ENCODE measurements at places on chromosomes 3 and 15. TPM values are rescaled to one million over a fixed set of nuclear protein-coding genes. Genes with fewer than 3 reads are reported as not detected.

PLCB2 gene
- total RNA-seq: 145 TPM

BMF gene
- 14.3 TPM for total RNA-seq

ONECUT1 gene
- total RNA-seq: not detected

TICRR gene
- 3.4 TPM for total RNA-seq

MYRIP gene
- total RNA-seq: not detected

MB21D2 gene
- total RNA-seq: 0.71 TPM

ASB14 gene
- total RNA-seq: not detected

CIDEC gene
- total RNA-seq: not detected

SHC4 gene
- total RNA-seq: not detected

SMCO1 gene
- total RNA-seq: not detected

RASGRP1 gene
- not detected for total RNA-seq

HGD gene
- total RNA-seq: not detected

DNA sequence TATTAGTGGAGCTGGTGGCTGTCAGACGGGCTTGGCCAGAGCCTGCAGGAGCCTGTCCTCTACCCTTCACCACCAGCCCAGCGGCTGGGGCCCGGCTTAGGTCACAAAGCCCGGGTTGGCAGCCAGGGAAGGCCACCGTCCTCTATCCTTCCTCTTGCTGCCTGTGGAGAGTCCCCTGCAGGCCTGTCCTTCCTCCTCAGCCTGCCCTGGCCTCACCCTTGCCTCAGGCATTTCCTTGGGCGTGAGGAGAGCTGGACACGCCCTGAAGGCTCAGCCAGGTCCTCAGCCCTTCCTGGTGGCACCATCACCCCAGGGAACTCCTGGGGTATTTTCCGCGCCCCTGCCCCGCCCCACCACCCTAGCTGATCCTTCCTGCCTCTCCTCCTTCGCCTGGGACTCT is 7.7 kb downstream of the CHAC1 start:
- DNase-seq: no peak

DNA sequence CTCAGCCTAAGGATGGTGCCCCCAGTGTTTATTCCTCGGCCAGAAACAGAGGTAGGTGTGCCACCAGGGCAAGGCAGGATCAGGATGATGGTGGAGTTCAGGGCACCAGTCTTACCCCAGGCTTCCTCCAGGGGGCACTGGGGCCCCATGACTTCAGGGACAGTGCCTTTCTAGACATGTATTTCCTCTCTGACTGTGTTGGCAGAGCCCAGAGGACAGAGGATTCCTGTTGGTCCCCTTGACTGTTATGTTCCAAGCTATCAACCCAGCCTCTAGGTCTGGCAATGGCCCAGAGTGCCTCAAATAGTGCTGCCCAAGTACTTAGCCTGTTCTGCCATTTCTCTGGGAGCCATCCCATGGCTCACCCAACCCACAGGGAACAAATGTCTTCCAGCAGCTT is 2.8 kb downstream of the HEMK1 start:
- DNase-seq: peak; percentile 85

GRCh38 chr15:80450811-80451321 is 46.7 kb downstream of the ARNT2 start:
- peak; percentile 32 for DNase-seq

- DNase-seq: no peak
These were observed 1.4 kb upstream of the STRA6 start for GRCh38 chr15:74203914-74204431.

DNA sequence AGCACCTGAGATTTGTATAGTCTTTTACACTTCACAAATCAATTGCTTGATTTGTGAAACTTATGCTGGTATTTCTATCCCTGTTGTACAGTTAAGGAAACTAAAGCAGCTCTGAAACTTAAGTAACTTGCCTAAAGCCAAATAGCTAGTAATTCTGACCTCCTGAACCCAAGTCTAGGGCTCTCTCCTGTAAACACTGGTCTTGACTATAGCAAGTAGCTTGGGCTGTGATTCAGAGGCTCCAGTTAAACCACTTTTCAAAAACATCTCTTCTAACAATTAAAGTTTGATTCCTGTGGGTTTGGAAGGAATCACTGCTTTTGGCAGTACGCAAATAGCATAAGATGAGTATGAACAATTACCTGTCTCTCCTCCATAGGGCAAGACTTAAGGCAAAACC is 18.5 kb upstream of the CMTM8 start:
- DNase-seq: no peak

GRCh38 chr15:22810853-22811338 is 24.5 kb downstream of the NIPA1 start:
- no peak for DNase-seq

- no peak for DNase-seq
These were observed 849 bp upstream of the PRKCD start for GRCh38 chr3:53160061-53160659.

DNA sequence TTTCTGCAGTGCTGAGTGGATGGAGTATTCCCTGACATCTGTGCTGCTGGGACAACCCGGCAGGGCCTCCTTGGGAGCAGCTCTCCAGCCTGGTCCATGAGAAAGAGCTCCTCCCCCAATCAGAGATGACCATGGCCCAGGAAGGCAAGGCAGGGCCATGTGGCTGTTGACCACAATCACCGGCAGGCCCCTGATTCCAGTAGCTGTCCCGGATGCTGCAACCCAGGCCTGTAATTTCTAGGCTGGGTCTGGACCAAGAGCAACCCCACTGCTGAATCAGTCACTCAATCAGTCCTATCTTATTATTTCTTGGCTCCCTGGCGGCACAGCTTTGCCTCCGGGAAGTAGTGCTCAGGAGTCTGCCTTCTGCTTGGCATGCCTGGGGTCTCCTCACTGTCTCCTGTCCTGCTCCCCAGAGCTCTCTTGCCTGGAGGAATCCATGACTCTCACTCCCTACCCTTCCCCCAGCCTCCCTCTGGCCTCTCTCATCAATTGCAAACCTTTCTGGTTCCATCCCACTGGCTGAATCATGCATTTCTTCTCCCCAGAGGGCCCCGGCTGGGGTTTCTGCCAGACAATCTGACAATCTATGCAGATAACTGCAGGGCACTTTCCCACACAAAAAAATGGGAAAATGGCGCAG is 32.6 kb upstream of the ITGA11 start:
- no peak for DNase-seq

DNA sequence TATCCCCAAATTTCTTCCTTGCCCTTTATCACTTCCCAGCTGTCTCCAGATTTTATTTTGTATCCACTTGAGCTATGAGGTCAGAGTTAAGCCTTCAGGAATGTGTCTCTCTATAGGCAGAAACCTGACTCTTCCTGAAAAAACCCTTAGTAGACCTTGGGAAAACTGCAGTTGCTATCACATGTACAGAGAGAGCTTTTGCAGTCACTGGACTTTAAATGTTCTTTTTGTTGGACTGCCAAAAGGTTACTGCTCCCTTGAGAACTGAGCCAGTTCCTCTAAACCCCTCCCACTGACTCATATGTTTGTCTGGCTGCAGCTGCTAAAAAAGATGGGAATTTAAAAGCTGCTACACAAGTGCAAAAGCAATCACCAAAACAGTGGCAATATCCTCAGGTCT is 169.1 kb upstream of the CCDC54 start:
- DNase-seq: peak; percentile 35

DNA sequence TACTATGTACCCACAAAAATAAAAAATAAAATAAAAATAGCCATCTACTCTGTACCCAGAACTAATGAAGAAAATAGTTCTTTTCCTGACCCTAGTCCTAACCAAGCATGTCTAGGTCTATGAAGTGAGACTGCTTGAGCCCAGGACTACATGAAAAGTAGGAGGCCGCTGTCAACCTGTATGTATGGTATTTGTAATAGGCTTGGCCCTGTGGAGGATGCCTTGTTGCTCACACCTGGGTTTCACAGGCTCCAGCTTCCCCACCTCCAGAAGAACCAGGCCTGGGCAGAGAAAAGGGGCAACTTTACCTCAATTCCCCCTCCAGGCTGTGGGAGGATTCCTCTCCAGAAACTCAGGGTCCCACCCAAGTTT is 6.8 kb upstream of the PKM start:
- no peak for DNase-seq

GRCh38 chr3:182967218-182968204 is 12.8 kb downstream of the DCUN1D1 start:
- no peak for DNase-seq

- no peak for DNase-seq
These were observed 343.2 kb downstream of the UNC13C start for GRCh38 chr15:54321426-54321825.

DNA sequence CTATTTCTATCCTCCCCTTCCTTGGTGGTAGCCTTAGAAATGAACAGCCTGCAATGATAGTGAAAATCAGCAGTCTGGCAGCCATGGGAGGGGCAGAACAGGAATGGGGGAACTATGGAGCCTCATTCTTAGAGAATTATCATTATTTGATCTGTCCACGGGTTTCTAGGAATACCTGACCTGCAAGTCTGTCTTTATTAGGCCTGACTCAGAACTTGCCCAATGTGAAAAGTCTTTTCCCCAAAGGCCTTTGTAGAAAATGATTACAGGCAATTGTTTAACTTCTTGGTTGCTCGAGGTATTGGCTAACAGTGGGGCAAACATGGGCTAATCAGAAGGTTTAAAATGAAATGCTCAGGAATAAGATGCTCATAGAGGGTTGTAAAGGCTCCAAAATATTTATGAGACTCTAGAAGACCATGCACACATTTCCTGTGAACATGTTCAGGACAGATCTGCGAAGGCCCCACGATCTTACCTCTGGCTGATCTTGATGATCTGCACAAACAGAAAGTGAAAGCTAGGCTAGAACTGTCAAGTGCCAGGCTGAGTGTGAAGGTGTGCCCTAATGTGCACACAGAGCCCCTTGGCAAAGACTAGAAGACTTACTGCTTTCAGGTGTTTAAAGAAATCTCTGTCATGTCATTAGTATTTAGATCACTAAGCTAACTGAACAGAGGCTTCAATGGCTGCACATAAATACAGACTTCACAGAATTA is 39.6 kb upstream of the LAMP3 start:
- no peak for DNase-seq

DNA sequence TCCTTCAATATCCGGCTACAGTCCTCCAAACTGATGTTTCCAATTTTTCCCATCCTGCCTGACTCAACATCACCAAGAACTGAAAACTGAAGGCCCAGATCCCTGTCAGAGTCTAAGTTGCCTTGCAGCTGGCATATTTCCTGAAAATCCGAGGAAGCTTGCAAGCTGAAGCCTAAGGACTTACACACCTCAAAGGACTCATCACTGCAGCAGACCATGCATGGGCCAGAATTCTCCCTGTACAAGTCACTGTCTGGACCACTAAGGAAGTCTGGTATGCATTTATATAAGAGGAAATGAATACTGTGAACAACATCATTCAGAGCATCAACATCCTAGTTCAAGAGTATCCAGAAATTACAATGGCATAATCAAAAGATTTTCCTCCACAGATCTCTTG is 548.8 kb upstream of the MDFIC2 start:
- DNase-seq: no peak

DNA sequence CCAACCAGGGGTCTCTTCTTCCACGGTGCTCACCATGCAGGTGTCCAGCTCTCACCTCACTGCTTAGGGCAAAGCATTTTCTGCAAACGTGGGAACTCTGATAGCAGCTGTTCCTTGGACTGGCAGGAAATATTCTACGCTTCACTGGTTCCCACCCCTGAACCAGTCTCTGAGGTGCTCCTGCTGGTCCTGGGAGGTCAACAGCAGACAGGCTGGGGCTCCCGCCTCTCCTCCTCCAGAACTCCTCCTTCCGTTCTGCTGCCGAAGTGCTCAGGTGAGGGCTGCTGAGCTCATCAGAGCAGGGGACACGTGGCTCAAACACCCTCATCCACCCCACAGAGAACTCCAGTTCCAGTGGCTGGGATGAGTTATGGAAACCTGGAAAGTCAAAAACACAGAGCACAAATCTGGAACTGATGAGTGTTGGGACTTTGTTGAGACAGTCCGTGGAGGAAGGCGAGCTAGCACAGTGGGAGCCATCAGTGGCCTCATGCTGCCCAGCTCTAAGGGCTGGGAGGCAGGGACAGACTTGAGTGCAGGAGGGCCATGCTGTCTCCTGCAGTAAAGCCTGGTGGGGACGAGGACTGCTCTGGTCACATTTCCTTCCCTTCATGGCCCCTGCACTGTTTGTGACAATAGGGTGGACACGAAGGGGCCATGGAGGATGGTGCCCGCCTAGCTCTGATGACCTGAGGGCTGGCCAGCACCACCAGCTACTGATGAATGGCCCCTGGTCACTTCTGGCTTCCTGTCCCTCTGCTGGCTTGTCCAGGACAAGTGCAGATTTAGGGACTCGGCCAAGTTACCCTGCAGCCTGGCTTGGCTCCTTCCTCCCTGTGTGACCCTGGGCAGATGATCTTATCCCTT is 137.8 kb downstream of the KLF13 start:
- peak; percentile 28 for DNase-seq

GRCh38 chr15:88894348-88894818 is 961 bp downstream of the HAPLN3 start:
- peak; percentile 27 for DNase-seq

GRCh38 chr3:149186219-149186618 is 35.4 kb downstream of the CP start:
- DNase-seq: peak; percentile 17

DNA sequence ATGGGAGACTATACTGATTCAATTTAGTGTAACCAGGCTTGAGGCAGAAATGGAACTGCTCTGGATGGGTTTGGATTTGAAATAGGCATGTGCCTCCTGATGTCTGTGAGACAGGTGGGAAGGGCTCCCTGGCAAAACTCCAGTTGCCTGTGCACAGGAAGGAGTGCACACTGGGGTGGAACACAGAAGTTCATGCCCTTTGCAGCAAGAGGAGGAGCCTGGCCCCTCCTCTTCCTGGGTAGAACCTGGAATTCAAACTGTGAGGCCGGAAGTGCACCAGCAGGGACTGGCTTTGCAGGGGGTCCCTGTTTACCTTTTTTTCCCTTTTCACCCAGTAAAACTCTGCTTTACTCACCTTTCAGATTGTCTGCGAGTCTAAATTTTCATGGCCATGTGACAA is 99.9 kb downstream of the GMPS start:
- DNase-seq: no peak

GRCh38 chr3:36635731-36636130 is 128.6 kb downstream of the DCLK3 start:
- DNase-seq: no peak

DNA sequence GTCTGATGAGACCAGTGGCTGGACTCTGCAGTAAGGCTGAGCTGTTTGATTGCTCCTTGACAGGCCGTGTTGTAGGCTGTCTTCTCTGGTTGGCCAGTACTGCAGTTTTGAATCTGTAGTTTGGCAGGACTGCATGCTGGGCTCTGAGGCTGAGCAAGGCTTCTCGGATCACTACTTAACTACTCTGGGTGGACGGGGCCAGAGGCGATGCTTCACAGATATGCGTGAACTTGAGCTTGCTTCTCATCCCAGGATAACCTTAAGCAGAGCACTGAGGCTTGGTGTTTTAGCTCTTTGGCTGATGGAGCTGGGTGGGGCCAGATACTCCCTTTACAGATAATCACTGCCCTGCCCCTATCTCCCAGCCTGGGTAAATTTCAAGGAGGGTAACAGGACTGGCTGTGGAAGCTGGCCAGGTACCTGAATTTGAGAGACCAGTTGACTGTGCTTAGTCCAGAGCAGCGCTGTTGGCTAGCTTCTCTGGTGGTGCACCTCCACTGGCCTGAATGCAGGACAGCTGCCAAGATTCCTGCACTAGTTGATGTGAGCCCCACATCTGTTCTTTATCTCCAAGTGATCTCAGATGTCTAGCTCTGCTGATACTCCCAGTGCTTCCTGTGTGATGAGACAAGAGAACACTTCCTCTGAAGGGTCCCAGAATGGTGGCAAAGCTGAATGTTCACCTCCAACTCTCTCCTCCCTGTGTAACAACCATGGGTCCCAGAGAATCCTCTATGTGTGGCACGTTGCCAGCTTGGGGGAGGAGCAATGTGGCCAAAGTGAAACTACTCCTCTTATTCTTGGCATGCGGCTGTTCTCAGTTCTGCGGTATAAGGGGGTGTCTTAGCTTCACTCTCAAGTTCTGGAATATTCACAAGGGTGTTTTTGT is 37.9 kb downstream of the RPL39L start:
- DNase-seq: no peak
